ENCODE measurements at places on chromosomes 6 and 20.

- DNase-seq: no peak
Observed at GRCh38 chr6:165835410-165835851, 172.4 kb upstream of the PDE10A start.

GRCh38 chr20:47318586-47319516, 37.6 kb downstream of the ZMYND8 start:
- DNase-seq: peak; percentile 6

DNA sequence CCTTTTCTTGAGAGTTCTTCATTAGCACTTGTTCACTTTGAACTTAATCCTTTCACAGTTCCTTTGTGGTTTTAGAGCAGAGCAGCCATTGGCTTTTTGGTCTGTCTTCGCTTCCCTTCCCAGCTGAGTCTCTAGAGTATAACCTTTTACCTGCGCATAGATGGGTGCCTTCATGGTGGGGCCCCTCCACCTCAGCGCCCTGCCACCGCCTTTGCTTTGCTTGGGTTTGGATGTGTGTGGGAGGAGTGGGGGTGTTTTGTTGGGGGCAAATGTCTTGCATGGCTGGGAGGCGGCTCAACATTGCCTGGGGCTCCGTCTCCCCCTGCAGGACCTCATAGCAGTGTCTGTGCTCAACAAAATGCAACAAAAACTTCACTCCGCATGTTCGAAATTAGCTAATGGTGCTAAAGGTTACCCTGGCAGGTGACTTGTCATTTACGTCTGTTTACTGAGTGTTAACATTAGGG, 11.9 kb downstream of the PYGB start:
- no peak for DNase-seq

DNA sequence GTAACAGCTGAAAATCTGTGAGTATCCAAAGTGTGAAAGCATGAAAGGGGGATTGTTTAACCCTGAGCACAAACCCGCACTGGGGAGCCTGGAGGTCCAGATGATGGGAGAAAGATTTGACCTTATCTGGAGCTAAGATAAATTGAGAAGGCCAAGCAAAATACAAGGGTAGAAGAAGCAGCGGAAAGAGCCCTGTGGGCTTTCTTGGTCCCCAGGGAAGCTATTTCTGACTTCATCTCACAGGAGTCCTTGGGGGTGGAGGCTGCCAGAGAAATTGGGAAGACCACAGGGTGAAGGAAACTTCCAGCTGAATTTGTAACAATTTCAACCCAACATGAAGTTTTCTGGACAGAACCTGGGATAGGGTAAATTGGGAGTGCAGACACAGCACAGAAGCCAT, 476.9 kb downstream of the MMUT start:
- DNase-seq: no peak

DNA sequence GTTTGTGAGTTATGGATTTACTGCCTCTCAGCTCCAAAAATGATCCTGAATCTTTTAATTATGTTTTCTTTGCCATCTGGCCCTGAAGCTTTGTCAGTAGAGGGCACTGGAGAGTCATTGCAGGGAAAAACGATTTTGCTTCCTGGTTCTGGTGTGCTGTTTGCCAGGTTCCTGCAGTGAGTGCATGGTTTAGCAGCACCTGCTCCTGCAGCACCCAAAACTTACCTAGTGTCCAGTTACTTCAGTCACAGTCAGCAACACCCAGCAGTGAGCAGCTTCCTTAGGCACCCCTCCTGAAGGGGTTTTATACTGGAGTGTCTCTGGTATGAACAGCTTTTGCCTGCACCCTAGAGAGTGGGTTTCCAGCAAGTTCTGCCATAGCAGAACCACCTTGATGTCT, 6.0 kb upstream of the TRIM26 start:
- DNase-seq: peak; percentile 69

DNA sequence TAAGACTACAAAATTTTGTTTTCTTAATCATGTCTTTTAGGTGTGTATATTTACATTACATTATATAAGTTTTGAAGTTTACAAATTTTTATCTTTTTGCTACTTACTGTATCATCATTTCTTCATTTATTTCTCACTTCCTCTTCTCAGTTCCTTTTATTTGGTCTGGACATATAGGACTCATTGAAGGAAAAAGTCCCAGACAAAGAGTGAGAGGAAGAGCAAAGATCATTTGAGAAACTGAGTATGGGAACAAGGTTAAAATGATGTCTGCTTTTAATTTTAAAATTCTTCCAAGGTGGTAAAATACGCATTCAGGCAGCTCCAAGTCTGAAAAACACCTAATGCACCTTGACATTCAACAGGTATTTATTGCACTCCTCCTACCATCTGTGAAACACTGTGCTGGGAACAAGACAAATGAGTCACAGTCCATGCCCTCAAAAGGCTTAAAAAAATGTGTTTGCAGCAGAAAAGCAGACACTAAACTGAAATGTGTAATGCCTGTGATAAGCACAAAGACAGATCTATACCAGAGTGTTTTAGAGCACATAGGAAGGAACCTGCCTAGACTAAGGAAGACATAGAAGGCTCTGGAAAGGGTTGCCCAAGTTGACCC, 63.2 kb downstream of the PKIB start:
- DNase-seq: no peak

GRCh38 chr20:62151225-62151624, 7.7 kb downstream of the SS18L1 start:
- DNase-seq: no peak

- DNase-seq: no peak
Observed at GRCh38 chr20:15593081-15593480, 980.2 kb downstream of the KIF16B start.

DNA sequence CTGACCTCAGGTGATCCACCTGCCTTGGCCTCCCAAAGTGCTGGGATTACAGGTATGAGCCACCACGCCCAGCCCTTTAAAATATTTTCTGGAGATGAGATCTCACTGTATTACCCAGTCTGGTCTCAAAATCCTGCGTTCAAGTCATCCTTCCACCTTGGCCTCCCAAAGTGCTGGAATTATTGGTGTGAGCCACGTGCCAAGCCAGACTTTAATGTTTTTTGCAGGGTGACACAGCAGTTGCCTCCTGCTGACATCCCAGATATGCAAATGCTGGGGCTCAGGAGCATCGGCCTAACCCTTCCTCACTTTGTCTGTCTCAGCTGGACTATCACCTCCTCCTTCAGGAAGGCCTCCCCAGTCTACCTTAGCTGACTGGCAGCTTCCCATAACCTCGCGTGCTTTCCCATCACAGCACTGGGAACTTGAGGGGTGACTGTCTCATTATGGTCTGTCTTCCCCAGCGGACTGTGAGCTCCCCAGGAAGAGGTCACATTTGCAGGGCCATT, 14.3 kb upstream of the ID1 start:
- DNase-seq: no peak

DNA sequence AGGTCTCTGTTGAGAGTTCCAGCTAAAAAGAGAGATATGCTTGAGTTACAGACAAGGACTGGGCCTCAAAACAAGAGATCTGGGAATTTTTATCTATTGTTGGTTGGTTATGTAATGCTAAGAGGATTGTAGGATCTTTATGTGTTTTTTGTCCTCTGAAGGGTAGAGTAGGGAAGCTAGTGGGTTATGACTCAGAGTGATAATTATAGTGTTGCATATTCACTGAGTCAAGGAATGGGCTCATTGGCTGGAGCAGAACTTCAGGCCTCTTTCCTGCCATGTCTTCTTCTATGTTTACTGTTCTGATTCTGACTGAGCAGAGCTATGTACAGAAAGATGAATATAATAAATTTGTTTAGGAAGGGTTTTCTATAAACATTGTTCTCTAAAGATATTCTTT, 66.1 kb upstream of the NOX3 start:
- no peak for DNase-seq

DNA sequence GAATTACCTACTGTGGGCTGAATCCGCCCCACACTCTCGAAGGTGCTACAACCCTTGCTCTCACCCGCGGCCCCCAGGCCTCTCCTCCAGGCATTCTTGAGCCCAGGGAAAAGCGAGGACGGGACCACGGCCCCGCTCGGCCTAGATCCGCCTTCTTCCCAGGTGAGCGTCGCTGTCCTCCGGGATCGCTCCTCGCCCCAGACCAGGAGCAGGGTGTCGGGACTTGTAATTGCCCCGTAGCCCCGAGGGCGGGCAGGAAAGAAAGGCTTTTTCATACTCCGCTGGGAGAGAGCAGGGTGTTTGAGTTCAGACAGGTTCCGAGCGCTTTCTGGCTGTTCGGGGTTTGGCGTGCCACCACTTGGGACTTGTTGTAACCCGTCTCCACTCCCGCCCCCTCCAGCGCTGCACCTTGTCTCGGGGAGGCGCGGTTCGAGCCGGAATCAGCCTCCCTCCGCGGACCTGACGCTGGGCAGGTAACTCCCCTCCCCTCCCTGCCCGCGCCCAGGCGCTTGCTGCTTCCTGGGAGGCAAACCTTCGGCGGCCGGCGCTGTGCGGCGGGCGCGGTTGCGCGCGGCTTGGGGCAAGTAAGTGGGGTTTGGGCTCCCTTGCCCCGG, at the start of gene FAM83B:
Gene FAM83B, plus strand, starts transcription at position 529 of the 614 bp plus-strand sequence. CDS start 23,476 bp downstream, outside the sequence.
- DNase-seq: no peak

DNA sequence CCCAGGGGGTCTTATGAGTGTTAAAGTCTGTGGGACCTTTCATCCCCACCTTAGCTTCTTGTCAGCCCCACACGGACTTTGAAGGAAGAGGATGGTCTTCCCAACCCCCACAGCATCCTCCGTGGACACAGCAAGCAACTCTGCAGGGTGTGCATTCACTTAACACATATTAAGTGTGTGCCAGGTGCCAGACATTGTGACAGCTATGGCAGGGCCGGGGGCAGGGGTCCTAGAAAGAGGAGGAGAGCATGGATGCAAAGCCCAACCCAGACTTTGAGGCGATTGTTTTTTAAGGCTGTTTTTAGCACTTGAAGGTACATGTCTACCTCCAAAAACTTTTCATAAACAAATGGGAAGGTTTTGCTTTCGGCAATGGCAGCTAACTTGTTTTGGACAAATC, 121.6 kb upstream of the KCNG1 start:
- DNase-seq: no peak

GRCh38 chr20:5041433-5041832, 40.1 kb upstream of the SLC23A2 start:
- DNase-seq: no peak

- DNase-seq: peak; percentile 81
Observed at GRCh38 chr6:30810813-30811339, 66.5 kb upstream of the IER3 start.

DNA sequence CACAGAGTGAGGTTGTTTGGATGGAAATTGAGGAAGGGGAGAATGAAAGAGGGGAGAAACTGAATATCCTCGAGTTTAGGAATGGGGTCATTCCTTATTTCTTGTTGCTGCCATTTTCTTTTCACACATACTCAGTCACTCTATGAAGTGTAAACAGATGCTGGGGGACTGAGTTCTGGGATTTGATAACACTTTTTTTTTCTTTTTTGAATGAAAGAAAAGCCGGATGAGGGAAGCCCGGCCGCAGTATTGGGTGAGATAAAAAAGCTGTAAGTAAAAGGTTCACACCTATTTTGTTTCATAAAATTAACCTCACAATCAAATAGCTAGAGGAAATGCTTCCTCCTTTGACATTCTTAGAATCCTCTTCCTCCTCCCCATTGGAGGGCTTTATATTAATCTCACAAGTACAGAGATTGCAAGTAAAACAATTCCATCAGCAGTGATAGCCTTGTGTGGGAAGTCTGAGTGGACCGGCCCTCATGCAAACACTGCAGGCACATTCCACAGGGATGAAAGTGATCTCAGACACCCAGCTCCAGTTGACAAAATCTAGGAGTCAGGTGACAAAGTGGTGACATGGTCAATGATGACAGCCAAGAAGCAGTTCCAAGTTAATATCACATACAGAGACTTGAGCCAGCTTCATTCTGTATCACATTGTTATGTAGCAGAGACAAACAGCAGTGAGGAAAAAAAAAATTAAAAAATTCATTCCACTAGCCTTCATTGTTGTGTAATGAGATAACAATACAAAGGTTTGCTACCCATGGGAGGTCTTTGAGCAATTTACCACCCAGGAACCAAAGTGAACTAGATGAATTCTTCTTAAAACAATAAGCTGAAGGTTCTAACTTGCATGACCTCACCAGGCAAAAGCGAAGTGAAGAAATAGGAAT, 391.1 kb upstream of the HSF2 start:
- DNase-seq: no peak

- no peak for DNase-seq
Observed at GRCh38 chr6:87364602-87365252, 20.1 kb downstream of the C6orf163 start.

- no peak for DNase-seq
Observed at GRCh38 chr20:5069141-5069806, 50.5 kb downstream of the PCNA start.

DNA sequence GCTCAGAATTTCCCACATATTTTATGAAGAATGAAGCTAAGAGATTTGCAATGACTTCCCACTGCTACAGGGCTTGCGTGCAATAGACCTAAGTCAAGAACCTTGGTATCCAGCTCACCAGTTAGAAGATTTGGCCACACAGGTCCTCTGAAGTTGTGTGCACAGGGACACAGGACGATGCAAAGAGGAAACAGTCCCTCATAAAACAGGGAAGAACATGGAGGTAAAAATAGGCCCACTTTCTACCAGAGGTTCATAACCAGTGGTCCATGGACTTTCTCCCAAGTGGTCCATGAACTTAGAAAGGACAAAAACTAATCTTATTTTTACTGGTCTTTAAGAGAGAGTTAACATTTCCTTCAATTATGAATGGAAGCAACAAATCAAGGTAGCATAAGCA, 1.3 kb downstream of the ZKSCAN4 start:
- DNase-seq: no peak

GRCh38 chr20:5171790-5172164, 45.0 kb downstream of the CDS2 start:
- DNase-seq: no peak

DNA sequence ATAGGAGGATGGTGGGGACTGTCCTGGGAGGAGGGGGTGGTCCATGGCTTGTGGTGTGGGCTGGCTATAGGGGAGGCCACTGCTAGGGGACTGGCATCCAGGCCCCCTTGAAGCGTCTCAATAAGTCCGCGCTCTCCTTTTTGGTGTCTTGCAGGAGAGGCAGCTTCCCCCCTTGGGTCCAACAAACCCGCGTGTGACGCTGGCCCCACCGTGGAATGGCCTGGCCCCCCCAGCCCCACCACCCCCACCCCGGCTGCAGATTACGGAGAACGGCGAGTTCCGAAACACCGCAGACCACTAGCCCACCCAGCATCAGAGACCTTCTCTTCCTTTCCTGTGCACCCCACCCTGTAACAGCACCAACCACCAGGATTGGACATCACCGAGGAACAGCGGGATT, 2.8 kb upstream of the ZBTB9 start:
- no peak for DNase-seq

- no peak for DNase-seq
Observed at GRCh38 chr20:8404912-8405635, 273.0 kb downstream of the PLCB1 start.

GRCh38 chr20:35216541-35216940, 9.9 kb upstream of the MMP24 start:
- DNase-seq: no peak

- no peak for DNase-seq
Observed at GRCh38 chr6:11804135-11804534, 25.5 kb upstream of the ADTRP start.

GRCh38 chr6:144728804-144729203, 443.7 kb downstream of the UTRN start:
- DNase-seq: no peak

- DNase-seq: no peak
Observed at GRCh38 chr6:1562171-1562955, 47.4 kb upstream of the FOXC1 start.
